ENCODE measurements at places on chromosomes 16 and 17.

DNA sequence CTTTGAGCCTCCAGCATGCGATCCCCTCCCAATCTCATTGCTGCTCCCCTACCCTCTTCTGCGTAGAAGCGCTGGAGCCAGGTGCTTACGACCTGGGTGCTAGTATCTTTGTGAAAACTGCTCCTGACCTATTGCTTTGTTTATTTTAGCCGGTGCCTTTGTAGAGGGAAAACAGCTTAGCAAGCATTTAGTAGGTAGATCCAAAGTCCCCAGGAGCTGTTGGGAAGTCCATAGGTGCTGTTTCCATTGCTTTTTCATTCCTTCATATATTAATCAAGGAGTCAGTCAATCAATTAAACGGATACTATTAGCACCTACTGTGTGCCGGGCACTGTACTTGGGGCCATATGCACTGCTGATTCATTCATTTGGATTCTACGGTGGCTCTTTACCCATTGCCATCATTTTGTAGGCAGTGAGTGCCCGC, 497.6 kb downstream of the WWOX start:
- no peak for ATAC-seq

- ATAC-seq, result no peak
Observed at GRCh38 chr17:79005063-79005861, 4.3 kb downstream of the CANT1 start.

GRCh38 chr16:12545792-12546342, 257.8 kb downstream of the CPPED1 start:
- ATAC-seq, result no peak

- ATAC-seq, result no peak
Observed at GRCh38 chr16:466651-467050, 41.2 kb downstream of the RAB11FIP3 start.

DNA sequence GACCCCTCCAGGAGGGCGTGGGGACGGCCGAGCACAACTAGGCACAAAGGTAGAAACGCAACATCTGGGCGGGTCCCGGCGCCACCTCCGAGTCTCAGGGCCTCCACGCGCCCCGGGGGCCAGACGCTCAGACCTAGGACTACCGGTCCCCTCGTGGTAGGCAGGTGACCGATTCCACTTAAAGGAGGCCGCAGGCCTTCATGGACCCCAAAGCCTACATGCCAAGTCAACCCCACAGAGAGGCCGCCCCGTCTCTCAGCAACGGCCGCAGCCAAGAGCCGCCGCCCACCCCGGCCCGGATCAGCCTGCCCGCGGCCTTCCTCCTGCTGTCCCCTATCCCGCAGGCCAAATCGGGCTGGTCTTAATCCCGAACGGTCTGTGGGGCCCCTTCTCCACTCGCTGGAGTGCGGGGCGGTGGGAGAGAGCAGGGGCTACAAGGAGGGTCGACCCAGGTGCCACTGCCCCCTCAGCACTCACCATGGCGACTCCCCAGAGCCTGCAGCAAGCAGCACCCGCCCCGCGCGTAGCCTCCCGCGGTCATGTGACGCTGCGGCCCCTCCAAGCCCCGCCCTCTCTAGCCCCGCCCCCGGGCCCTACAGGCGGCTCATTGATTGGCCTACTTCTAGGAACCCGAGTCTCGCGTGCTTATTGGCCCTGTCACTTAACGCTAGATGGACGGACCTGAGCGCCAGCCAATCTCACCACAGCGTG, at the start of gene VPS35:
Gene VPS35 (minus strand): TSS at position 525 of the 711 bp plus-strand sequence. CDS start 45 bp downstream, at position 480.
- ATAC-seq, result peak; percentile 88

DNA sequence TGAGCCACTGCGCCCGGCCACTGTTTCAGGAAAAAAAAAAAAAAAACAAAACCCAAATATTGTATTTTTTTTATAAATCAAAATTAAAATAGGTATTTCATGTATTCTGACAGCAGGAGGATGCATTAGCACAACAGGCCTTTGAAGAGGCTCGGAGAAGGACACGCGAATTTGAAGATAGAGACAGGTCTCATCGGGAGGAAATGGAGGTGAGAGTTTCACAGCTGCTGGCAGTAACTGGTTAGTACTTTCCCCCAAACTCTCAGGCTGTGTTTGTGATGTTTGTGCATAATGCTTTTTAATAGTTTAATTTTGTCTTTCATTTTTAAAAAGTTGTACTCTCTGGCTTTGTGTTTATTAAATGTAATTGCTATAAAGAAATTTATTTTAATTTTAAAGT, 27.6 kb upstream of the PHAF1 start:
- ATAC-seq, result no peak

DNA sequence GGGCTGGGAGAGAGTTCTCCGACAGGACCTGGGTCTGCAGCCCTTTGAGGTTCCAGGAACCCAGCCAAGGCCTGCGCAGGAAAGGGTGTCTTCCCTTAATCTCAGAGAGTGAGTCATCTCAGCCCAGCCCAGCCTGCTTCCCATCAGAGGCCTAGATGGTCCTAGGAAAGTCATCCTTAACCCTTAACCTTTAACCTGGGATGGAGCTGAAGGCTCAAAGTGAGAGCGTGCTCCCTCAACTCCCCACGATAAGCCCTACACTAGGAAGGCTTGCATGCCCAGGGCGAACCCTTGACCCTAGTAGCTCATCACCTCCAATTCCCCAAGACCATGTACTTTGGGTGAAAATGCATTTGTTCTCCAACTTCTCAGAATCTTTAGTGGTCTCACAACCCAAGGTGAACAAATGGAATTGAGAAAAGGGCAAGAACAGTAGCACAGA, 4.8 kb upstream of the ATXN7L3 start:
- peak; percentile 6 for ATAC-seq

- ATAC-seq, result no peak
Observed at GRCh38 chr17:81153340-81153803, 11.9 kb upstream of the PVALEF start.

DNA sequence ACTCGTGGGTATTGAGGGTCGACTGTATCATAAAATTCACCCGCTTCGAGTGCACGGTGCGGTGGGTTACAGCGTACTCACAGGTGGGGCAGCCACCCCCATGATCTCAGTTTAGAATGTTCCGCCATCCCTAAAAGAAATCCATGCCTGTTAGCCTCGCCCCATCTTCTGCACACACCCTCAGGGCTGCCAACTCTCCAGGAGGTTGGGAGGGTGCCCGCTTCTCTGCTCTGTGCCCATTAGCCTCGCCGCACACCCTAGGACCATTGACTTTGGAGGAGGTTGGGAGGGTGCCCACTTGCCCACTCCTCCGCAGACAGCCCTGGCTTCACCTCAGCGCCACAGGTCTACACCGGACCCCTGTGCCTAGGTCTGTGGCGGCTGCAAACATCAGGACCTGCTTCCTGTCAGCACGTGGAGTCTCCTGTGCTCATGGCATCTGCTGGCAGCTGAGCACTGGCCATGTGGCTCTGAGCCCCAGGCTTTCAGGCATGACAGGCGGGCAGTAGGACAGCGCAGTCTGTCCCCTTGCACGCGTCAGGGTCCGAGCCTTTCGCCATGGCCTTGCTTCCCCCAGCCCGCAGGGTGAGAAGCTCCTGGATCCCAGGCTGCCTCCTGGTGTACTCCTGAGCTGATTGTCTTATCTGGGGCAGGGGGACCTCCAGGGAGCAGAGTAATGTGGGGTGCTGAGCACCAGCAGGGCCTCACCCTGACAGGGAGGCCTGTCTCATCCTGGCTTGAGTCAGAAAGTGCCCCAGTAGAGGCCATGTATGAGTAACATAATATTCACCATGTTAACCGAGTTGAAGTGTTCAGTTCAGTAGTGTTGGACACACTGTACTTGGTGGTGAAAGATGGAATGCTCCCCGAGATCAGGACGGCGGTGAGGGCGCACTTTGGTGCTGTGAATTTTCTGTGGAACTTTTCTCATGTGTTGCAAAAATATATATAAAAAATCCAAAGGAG, 21.9 kb downstream of the NME3 start:
- no peak for ATAC-seq

DNA sequence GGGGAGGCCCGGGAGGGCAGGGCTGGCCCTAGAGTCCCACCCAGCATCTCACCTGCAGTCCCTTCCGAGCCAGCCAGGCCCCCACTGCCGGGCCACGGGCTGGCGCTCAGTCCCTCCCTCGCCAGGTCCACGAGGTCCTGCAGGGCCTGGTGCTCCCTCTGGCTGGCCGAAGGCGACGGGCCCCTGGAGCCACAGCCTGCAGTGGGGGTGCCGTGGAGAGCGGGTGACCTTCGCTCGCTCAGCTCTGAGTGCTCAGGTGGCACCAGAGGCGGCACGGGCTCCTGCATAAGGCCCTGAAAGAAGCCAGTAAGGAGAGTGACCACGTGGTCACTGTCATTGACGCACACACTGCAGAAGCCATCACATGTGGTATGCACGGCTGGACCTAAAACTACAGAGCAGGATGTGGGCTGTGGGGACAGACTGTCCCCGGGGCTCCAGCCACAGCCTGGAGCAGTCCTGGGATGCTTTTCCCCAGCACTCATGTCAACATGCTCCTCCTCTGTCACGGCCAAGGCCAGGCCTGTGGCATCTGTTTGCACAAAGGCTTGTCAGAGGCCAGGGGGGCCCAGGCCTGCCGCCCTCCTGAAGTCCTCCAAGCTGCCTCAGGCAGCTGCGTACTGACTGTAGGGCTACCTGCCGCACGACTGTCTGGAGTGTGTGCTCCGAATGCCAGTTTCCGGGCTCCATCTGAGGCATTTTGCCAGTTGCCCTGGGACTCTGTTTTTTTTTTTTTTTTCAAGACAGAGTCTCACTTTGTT, 15.1 kb downstream of the SLX4 start:
- no peak for ATAC-seq

DNA sequence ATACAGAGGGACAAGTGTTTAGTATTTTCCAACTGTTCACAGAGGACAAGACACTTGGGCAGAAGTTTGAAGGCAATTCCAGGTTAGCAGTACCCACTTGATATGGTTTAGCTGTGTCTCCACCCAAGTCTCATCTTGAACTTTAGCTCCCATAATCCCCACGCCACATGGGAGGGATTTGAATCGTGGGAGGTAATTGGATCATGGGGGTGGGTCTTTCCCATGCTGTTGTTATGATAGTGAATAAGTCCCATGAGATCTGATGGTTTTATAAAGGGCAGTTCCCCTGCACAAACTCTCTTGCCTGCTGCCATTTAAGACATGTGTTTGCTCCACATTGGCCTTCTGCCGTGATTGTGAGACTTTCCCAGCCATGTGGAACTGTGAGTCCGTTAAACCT, 668.9 kb downstream of the MAF start:
- no peak for ATAC-seq

GRCh38 chr17:8643855-8644506, 13.5 kb upstream of the MYH10 start:
- no peak for ATAC-seq

DNA sequence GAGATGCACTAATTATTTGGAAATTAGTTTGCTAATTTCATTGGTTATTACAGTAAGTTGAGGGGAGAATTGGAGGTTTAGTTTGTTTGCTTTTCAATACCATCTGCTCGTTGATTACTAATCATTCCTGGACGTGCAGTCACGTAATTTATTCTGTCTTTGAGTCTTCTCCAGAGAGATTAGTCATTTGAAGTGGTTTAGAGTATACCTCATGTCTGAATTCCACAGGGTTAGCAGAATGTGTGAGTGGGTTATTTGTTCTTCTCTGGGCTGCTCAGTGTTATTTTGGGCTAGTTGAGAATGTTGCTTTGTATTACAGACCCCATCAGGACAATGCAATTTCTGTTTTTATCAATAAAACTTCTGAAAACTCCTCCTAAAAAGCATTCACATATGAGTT, 265.0 kb downstream of the RBFOX1 start:
- no peak for ATAC-seq

DNA sequence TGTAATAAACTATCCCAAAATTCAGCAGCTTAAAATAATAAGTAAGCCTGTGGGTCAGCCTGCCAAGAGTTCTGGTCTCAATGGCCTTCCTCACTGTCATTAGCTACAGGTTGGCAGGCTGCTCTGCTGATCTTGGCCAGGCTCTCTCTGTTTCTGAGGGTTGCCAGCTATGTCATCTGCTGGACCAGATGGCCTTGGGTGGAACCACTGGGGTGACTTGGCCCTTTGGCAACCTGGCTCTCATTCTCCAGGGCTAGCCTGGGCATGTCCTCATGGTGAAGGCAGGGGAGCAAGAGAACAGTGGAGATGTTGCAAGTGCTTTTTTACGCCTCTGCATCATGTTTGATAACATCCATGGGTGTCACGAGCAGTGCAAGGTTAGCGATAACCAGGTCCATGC, 13.9 kb downstream of the ITGAM start:
- ATAC-seq, result no peak

GRCh38 chr17:13510062-13510461, 91.7 kb downstream of the HS3ST3A1 start:
- peak; percentile 51 for ATAC-seq

- ATAC-seq, result no peak
Observed at GRCh38 chr16:71426880-71427615, 14.8 kb downstream of the TLE7 start.

GRCh38 chr17:30393491-30393890, 14.8 kb downstream of the CPD start:
- no peak for ATAC-seq

- no peak for ATAC-seq
Observed at GRCh38 chr17:17988427-17988945, 15.8 kb downstream of the DRC3 start.

DNA sequence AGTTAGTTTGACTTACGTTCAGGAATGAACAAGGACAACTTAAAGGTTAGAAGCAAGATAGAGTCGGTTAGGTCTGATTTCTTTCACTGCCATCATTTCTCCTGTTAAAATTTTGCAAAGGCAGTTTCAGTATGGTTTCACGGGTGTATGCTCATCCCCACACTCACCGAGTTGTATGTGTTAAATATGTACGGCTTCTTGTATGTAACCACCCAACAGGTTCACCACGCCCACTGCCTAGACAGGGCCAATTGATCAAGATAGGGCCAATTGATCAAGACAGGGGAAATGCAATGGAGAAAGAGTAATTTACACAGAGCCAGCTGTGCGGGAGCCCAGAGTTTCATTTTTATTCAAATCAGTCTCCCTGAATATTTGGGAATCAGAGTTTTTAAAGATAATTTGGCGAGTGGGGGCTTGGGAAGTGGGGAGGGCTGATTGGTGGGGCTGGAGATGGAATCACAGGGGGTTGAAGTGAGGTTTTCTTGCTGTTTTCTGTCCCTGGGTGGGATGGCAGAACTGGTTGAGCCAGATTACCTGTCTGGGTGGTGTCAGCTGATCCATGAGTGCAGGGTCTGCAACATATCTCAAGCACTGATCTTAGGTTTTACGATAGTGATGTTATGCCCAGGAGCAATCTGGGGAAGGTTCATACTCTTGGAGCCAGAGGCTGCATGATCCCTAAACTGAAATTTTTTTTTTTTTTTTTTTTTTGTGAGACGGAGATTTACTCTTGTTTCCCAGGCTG, 62.4 kb upstream of the PLCG2 start:
- no peak for ATAC-seq

Measured in SK-N-SH treated with all-trans-retinoic acid at 6 μM for 48 hours (cell line).